GF-D8 (cell line): ENCODE measurements at places on chromosomes 13 and 19.
A peak's percentile ranks its signal among the peaks of the same experiment; 100 is the strongest.

GRCh38 chr19:14775869-14776586 is 2.3 kb downstream of the ADGRE2 start:
- DNase-seq, result peak; percentile 63

- DNase-seq, result no peak
These were observed 6.7 kb downstream of the RAP2A start for GRCh38 chr13:97440598-97441170.

DNA sequence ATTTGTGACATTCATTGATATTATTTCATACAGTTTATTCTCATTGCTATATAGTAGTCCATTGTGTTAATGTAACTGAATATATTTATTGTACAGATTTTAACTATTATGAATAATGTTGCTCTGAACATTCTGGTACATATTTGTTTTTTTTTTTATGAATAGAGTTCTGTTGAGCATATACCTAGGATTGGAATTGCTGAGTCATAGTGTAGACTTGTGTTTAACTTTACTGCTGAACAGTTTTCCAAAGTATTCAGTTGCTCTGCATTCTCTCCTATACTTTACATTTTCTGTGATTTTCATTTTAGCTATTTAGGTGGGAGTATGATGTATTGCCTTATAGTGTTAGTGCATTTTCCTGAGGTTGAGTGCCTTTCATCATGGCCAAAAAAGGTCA is 97.5 kb downstream of the MAB21L1 start:
- no peak for DNase-seq

- DNase-seq, result no peak
These were observed 33.0 kb downstream of the KPNA3 start for GRCh38 chr13:49759503-49759902.

- no peak for DNase-seq
These were observed 20.2 kb downstream of the C19orf44 start for GRCh38 chr19:16516381-16516780.

DNA sequence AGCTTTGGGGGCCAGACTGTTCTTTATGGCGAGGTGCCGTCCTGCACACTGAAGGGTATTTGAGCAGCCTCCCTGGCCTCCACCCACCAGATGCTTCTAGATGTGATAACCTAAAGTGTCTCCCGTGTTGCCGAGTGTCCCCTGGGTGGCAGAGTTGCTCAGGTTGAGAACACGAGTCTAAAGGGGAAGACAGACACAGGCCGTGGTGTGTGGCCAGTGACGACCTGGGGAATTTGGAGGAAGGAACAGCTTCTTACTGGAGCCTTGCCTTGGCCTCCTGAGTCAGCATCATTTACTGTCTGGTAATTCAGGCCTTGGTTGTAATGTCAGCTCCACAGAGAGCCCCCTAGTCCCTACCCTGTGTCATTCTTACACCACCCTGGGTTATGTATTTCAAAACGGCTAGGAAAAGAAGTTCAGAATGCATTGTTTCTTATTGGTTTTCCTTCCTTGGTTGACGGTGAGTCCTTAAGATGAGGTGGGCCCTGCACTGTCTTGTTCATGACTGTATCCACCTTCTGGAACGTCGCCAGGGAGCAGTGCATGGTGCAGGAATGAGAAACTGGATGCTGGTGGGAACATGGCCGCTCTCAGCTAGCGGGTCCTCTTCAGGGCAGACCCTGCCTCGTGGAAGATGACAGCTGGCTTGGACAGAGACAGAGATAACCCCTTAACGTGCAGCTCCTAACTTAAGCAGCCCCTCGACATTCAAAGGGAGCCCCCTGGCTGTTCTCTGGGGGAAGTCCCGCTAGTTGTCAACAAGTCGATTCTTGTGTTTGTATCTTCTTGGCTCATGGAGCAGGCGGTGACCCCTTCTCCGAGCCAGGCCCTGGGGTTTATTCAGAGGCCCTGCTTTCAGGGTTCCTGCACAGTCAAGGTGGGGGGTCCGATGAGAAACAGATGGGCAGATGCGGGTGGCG is 7.2 kb downstream of the SIN3B start:
- DNase-seq, result peak; percentile 18

GRCh38 chr19:45613926-45614725 is 12.1 kb upstream of the GPR4 start:
- DNase-seq, result peak; percentile 45

GRCh38 chr19:58417071-58417470 is 8.6 kb downstream of the ZNF584 start:
- no peak for DNase-seq

DNA sequence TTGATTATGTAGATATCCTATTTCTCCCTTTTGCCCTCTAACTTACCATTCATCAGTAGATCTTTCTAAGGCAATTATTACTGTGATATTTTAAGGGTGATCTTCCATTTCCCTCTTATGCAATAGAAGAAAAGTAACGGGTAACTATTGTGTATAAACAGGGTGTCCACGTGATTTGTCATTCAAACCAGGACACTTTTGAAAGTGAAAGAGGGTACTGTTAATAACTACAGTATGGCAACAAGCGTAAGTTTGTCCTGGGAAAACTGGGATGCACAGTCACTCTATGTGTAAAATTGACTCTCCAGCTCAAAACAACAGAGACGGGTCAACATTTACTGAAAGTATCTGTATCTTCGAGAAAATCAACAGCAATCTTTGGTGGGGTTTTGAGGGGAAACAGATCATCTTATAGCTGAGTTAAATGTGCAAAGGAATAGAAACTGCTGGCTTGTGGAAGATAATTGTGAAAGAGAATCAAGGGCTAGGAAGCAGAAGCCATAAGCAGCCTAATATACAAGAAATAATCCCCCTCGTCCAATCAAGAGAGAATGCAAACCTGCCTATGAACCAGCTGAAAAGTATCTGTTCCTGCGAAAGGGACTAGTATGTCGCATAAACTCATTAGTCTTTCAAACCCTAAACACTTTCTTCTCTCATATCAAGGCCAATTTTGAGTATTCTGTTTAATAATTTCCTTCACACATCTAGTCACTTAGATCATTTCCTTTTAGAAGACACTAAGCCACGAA is 126.7 kb downstream of the FOXO1 start:
- DNase-seq, result no peak

DNA sequence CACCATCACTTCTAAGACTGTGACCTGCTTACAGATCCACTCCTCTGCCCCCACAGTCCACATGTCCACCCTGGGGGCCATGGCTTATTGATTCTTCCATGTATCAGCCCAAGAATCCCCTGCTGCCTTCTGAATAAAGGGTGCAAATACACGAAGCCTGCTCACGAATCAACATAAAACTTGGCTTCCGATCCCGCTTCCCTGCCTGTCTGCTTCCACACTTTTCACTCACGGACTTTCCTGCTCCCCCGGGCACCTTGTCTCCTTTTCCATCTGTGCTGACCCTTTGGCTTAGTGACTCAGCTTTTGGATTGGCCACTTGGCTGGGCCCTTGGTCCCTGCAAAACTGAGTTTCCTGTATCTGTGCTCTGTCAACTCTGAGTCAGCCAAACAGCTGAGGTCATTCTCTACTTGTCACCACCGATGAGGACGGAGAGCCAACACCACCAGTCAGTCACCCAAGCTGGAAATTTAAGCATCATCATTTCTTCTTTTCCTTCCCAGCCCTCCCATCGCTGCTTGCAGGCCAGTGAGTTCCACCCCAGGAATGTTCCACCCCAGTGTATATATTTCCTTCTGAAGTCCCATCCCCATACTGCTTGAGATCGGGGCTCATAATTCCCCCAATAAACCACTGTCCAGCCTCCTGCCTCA is 11.4 kb upstream of the USP12 start:
- DNase-seq, result no peak

DNA sequence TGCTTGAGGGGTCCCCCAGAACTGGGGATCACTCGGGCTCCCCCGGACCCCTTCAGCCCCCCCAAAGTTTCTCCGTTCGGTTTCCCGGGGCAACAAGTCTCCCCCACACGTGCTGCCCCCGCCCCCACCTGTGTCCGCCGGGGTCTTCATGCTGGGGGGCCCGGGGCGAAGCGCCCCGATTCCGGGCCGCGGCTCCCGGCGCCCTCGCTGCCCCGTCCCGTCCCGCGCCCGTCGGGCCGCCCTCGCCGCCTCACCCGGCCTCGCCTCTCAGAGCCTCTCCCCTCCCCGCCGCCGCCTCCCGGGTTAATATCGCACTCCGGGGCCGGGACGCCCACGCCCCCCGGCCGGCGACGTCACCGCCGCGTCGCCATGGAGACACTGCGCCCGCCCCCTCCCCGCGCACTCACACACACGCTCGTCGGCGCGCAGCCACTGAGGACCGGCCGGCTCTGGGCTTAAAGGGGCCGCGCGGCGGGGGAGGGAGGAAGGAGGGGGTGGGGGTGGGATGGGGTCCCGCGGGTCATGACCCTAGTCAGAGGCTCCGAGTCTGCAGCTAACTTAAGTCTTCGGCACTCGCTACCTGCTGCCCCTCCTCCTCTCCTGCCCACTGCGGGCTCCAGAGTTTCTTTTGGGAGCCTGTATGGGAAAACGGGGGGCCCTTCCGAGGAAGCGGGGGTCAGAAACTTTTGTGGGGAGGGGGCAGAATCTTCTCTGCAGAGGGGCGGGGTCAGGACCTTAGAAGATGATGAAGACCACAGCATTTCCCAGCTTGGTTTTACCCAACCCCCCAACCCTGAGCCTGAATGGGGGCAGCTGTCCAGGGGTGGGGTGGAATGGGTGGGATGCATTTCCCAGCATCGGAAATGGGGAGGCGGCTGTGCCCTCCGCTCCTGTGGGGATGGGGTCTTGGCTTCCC is at the start of gene ERF:
TSS of gene ERF (minus strand) at position 279 of the 916 bp plus-strand sequence. CDS start at position 150, 129 bp downstream.
- DNase-seq, result peak; percentile 63

GRCh38 chr13:94987081-94987480 is 274.7 kb upstream of the SOX21 start:
- DNase-seq, result no peak

DNA sequence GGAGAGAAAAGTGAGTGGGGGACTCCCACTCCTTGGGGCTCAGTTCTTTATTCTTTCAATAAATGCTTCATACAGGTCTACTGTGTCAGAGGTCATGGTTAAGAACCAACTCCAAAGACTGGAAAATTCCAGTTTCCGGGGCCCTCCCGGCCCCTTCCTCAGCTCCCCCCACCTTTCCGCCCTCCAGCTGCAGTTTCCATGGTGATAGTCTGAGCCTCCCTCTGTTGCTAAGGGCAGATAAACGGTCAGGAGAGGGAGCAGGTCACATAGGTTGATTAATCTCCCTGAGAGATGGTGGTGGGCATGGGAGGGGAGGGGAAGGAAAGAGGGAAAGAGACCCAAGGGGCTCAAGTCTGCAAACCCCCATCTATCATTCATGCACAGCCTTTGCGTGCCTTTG is 131.5 kb upstream of the USP29 start:
- DNase-seq, result no peak

DNA sequence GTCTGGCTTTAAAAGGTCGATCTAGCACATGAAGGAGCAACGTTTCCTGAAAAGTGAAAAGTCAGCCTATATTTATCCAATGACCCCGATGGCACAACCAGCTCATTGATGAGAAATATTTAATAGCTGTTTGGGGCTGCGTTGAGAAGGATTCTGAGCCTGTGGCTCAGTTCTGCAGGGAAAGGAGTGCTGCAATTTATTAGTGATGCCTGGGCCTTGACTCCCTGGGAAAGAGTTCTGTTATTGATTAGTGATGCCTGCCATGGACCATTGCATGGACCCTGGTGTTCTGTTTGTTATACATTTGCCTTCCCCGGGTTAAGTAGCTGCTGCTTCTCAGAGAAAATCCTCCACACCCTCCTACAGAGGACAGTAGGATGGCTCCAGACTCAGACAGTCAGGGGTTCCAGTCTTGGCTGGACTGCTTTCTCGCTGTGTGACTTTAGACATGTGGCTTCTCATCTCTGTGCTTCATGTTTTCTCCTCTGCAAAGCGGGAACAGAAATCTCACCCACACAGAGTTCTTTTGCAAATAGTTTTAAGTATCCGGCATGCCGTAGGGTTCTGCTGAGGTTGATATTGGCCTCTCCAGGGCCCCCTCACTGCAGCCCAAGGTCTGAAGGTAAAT is 17.7 kb upstream of the PTPRS start:
- DNase-seq, result no peak

DNA sequence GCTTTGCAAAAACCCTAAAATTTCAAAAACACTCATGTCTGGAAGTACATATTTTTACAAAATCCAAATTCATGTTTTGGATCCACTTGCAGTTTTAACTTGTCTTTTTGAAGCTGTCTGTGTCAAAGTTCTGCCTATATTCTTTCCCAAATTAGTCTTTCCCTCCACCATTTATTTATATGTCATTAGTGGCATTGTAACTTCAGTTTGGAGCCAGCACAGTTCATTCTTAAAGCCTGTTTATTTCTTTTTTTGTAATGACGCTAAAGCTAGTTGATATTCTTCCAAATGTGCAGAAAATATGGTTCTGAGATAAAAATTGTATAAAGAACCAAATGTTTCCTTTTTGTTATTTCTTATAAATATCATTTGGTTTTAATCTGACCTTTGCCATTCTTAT is 2039.3 kb downstream of the OLFM4 start:
- no peak for DNase-seq

GRCh38 chr19:54245936-54246335 is 3.3 kb upstream of the LILRA6 start:
- DNase-seq, result no peak

DNA sequence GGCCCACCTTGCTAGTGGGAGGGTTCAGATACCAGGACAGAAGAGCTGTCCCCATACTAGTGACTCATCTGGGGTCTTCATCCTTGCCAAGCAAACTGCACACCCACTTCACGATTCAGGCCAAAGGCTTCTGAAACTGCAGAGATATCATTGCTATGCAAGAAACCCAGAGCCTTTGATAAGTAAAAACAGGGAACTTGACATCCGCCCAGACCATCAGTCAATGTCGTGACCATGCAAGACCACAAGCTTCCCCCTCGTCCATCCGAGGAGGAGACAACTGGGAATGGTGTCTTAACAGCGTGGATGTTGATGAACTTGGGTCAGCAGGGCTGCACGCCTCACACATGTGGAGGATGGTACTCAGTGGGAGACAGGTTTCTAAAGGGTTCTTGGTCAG is 58.0 kb downstream of the ABCC4 start:
- DNase-seq, result no peak

DNA sequence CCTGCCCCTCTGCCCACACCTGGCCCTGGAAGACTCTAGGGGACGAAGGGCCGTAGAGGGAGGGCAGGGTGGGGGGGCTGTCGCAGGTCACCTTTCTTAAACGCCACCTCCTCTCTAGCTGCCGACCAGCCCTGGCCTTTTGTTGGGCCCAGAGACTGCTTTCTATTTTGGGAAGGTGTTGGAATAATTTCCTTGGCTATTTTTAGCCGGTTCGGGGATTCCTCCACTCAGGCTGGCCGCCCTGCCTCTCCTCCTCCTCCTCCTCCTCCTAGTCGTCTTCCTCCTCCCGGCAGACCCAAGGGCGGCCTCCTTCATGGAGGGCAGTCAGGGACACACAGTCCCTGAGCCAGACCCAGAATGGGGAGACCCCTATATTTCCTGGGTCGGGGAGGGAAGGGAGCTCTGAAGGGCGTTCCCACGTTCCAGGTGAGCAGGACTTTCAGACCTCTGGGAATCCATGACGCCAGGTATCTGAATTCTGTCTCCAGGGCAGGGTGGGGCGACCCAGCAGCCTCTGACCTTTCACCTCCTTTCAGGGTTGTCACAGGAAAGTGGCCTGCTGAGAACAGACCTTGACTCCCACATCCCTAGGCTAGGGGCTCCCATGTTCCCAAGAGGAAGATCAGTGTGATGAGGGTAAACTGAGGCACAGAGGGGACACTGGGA is 19.9 kb downstream of the GADD45B start:
- DNase-seq, result no peak

- DNase-seq, result no peak
These were observed 299.7 kb upstream of the SGCG start for GRCh38 chr13:22880741-22881720.
